ENCODE measurements at places on chromosomes 6 and 20.

DNA sequence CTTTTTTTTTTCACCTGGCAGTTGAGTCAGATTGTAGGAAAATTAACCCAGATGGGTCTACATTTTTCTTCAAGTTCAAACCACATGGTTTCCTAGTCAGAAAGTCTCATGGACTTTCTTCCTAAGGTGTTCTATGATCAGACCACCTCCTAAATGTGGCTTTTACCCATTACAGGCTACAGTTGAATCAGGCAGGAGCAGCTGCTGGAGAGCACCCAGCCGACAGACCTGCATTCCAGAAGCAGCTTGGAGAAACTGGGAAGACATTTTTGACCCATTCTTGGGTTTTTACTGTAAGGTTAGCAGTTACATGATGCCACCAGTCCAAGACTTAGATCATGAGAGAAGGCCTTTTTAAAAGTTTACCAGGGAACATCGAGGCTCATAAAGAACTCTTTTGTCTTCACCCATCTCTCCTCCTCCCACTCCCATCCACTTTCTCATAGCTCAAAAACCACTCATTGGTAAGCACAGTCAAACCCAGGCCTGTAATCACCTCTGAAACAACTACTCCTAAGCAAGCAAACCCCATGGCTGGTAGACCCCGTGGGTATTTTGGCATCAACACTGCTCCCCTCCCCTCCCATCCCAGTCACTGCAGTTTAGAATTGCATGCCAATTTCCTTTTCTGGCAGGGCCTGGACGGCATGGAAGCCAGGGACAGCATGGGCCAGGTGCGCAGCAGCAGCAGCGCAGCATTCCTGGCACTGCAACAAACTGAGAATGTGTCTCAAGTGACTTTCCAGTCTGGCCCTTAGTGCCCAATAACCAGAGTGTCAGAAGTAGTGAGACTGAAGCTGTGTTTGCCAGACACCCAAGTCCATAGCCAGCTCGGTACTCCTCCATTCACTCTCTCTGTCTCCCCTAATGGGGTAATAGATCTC lies 113.7 kb downstream of the CLIC5 start:
- no peak for DNase-seq

GRCh38 chr6:43347021-43347420 lies 22.4 kb downstream of the ZNF318 start:
- no peak for DNase-seq

GRCh38 chr6:52984247-52984646 lies 10.8 kb downstream of the GSTA4 start:
- no peak for DNase-seq

DNA sequence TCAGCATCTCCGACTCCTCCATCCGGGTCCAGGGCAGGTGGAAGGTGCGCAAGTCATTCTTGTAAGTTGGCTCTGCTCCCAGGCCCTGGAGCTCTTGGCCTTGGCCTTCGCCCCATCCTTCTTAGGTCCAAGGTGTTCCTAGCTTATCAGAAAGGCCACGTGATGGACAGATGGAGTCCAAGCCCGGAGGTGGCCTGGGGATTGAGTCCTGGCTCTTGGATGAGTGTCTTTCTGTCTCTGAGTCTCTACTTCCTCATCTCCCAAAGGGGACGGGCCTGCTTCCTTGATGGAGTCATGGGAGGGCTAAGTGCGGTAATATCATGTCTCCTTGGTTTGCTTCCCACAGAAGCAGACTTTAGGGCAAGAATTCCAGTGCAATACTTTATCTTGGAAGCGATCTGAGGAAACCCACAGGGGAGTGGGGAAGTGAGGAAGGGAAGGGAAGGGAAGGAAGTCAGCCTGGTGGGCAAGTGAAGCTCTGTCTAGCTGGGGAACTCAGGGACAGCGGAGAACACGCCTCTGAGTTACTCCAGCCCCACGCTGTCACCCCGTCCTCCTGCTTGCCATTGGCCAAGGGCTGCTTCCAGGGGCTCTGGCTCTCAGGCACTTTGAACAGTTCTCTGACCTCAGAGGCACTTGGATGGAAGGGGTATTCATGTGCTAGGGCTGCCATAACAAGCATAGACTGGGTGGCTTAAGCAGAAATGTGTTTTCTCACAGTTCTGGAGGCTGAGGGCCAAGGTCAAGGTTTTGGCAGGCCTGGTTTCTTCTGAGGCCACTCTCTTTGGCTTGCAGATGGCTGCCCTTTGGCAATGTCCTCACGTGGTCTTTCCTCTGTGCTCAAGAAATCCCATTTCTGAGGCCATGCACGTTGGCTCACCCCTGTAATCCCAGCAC lies 4.8 kb downstream of the LBP start:
- DNase-seq: no peak

DNA sequence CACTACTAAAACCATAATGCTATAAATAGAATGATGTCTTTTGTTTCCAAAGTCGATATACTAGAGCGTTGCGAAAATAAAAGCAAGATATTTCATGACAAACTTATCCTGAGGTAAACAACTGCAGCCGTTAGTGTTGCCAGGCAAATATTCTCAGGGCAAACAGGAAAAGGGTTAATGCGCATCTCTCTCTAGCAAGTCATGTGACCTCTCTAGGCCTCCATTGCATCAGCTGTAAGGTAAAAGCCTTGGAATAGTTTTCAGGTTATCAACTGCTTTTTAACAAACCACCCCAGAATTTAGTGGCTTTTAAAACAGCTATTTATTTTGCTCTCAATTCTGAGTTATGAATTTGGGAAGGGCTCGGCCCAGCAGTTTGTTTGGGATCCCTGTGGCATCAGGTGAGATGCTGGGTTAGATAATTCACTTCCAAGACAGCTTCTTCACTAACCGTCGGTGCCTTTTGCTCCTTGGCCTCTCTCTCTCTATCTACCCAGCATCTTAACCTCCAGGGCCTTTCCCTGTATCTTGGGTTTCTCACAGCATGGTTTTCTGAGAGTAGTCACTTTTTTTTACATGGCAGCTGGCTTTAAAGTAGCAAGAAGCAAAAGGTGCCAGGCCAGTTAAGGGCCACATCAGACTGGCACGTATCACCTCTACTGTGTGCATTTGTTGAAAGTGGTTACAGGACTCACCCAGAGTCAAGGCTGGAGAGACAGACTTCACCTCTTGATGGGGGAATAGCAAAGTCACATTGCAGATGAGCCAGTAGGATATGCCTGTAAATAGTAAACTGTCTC lies 39.2 kb upstream of the LTV1 start:
- DNase-seq: no peak

DNA sequence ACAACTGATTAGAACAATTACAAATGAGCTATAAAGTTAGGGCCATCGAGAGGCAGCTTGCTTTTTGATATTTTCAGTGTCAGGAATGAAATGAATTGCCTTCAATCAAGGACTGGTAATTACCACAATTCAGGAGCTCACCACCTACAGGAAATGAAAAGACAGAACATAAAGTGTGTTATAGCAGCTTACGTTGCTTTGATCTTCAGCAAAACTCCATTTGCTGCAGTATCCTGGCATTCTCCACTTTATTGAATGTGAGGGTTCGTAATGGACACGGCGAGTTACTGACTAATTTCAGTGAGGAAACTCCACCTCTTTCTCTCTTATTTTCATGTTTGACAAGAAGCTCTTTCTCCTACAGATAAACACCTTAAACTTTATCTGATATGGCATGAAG lies 440.0 kb upstream of the HSF2 start:
- DNase-seq: no peak

- DNase-seq: no peak
Measured at GRCh38 chr6:118708055-118708454, 56.7 kb upstream of the CEP85L start.

DNA sequence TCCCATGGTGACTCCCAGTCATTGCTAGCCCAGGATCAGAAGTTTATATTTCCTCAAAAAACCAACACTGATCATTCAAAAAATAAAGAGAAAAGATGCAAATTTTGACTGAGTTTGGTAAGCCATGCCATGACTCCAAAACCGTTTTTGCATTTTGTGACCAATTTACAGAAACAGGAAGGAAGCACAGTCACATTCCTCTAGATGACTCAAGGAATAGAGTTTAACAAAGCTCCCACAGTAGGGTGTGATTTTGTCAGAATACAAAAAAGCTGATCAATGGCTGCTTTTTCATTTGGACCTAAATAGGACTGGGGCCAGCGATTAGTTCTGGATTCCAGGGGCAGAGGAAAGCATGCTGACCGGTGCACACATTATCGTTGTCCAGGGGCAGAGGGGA lies 179.4 kb upstream of the AFDN start:
- no peak for DNase-seq

- DNase-seq: no peak
Measured at GRCh38 chr6:97501853-97502252, 218.8 kb upstream of the MMS22L start.

GRCh38 chr6:40901322-40902055 lies 137.5 kb downstream of the UNC5CL start:
- DNase-seq: no peak

DNA sequence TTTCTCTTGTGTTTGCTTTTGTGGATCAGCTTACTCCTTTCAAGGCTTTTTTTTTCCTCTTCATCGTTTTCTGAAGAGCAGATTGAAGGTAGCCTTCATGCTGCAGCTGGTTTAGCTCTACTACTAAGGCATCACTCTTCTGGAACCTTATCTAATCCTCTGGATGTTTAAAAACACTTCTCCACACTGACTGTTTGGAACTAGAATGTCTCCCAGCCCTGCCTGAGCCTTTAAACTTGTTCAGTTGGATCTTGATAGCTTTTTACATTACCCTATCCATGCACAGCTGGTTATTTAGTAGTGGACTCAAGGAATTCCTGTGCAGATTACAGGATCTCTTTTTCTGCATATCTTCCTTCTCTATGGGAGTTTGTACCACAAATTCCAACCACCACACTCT lies 108.9 kb upstream of the ASCC3 start:
- DNase-seq: no peak
